ENCODE measurements at places on chromosomes 3 and 15.
A peak's percentile ranks its signal among the peaks of the same experiment; 100 is the strongest.

GRCh38 chr3:56985878-56986277 is 74.6 kb upstream of the SPATA12 start:
- no peak for DNase-seq

- no peak for DNase-seq
Observed at GRCh38 chr3:71614869-71615268, 31.3 kb upstream of the FOXP1 start.

GRCh38 chr3:46058981-46059380 is 31.7 kb upstream of the XCR1 start:
- no peak for DNase-seq

DNA sequence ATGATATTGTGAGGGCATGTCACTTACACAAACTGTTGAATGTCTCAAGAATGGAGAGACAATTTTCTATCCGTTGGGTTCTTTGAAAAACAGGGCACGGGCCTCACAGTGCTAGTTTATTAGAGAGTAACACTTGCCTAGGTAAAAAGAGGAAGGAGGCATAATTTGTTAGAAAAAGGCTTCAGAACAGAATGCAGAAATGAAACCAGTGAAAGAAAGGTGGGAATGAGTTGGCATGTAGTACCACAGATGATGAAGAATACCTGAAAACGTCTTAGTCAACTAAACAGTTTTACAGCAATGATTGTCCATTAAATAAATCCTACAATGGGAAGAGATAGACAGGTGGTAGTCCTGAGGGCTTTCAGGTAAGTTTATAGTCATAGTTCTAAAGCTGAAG is 1399.7 kb upstream of the CADM2 start:
- no peak for DNase-seq

GRCh38 chr3:12807066-12807465 is 10.6 kb downstream of the CAND2 start:
- DNase-seq: no peak

- peak; percentile 87 for DNase-seq
Observed at GRCh38 chr3:194395778-194396538, 3.1 kb downstream of the GP5 start.

- DNase-seq: no peak
Observed at GRCh38 chr15:66638377-66638776, 63.7 kb upstream of the SMAD6 start.

GRCh38 chr3:69231929-69232440 is 109.6 kb upstream of the LMOD3 start:
- no peak for DNase-seq

DNA sequence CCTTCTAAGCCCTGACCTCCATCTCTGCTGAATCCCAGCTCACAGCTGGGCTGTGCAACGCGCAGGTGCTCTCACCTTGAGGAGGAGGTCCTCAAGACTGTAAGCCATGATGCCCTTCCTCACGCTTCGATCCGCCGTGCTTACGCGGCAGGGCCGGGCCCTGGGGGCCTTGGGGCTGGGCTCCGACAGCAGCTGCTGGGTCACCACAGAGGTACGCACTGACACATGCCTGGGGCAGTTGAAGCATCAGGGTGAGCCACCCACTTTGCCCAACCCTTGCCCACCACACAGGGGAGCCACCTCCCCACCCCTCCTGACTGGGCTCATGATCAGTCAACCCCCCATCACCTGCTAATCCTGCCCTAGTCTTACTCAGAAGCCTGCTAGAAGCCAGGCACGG is 3.1 kb downstream of the CIDEC start:
- no peak for DNase-seq

GRCh38 chr3:189833996-189834395 is 202.8 kb downstream of the TP63 start:
- peak; percentile 9 for DNase-seq

DNA sequence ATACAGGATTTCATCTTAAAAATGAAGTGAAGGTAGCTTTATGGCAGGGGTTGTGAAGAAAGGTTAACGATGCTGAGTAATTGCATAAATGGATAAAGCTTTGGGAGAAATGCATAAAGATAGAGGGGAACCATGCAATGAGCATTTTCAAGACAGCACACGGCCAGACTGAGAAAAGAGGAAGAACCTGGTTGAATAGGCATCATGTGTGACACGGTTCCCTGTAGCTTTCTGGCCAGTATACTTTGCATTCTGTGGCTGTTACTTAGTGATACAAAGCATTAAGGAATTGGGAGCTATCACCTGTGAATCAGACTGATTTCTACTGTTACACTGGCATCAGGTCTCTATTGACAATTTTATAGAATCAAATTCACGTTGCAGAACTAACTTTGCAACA is 33.3 kb downstream of the NR2C2 start:
- DNase-seq: peak; percentile 58

Data from OCI-M1 (cell line).